WERI-Rb-1 (cell line): ENCODE measurements at places on chromosomes 7 and 10.
A peak's percentile ranks its signal among the peaks of the same experiment; 100 is the strongest.

DNA sequence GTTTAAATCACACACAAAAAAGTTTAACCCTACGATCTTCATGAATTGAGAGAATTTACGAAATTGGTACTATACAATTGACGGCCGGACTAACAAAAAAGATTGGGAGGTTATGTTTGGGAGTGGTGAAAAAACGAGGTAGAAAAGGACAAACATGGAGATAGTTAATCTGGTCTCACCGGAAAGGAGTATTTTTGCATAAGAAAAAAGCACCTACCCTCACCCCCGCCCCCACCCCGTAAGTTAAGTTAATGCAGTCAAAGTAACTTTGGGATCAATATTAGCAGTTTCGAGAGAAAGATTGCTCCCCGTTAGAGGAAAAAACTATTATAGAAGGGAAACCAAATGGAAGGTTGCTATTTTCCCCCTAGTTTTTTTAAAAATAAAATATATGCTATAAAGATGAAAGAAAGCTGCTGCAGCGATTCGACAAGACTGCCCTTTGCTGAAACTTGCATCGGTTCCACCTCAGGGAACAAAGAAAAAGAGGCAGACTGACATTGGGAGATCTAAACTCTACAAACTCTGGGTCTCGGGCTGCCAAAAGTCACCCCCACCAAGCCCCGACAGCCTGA, 3.5 kb downstream of the SP8 start:
- no peak for DNase-seq

DNA sequence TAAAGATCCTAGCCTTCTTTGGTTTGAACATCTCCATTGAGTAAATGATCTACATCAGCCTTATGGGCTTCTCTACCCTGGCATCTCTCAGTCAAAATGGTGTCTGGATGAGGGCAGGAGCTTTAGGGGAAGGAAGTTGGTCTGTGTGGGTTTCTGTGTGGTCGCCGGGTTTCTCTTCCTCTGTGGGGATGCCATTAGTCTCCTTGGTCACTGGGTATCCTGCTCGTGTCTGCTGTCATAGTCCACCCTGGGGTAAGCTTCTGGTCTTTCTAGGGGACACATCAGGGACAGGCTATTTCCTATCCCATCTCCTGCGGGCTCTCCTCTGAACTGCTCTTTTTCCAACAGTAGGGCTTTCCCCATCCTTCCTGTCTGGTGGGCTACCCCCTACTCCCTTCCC, 150.3 kb upstream of the NPY start:
- DNase-seq: no peak

- DNase-seq: peak; percentile 35
Observed at GRCh38 chr7:15685358-15686294, 857 bp downstream of the MEOX2 start.

DNA sequence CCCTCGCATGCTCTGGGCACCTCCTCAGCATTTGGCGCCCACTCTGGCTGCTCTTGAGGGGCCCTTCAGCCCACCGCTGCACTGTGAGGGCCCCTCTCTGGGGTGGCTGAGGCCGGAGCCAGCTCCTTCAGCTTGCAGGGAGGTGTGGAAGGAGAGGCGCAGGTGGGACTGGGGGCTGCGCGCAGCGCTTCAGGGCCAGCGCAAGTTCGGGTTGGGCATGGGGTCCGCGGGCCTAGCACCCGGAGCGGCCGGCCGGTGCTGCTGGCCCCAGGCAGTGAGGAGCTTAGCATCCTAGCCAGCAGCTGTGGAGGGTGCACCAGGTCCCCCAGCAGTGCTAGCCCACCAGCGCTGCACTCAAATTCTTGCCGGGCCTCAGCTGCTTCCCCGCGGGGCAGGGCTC, 305.6 kb upstream of the ANKRD30A start:
- no peak for DNase-seq

DNA sequence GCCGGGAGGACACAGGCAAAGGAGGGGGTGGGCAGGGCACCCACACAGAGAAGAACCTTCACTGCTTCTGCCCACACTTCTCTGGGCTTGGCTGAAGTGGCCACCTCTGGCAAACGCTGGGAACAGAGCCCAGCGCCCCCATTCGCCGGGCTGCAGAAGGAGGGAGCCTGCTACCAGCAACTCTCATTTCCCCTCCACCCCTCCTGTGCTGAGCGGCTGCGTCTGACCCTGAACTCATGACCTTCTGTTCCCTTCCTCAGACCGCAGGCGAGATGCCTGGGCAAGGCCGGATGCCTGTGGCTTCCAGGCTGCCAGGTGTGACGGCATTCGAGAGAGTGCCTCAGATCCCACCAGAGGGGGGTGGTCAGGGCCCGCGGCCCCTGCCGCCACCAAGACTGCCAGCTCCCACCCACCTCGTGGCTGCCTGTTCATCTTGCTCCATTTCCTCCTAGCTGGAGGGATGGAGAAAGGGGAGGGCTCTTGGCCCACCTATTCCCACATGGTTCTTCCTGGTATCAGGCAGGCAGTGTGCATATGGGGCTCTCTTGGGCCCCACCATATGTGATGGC, 19.8 kb downstream of the DNAJB12 start:
- DNase-seq: no peak

DNA sequence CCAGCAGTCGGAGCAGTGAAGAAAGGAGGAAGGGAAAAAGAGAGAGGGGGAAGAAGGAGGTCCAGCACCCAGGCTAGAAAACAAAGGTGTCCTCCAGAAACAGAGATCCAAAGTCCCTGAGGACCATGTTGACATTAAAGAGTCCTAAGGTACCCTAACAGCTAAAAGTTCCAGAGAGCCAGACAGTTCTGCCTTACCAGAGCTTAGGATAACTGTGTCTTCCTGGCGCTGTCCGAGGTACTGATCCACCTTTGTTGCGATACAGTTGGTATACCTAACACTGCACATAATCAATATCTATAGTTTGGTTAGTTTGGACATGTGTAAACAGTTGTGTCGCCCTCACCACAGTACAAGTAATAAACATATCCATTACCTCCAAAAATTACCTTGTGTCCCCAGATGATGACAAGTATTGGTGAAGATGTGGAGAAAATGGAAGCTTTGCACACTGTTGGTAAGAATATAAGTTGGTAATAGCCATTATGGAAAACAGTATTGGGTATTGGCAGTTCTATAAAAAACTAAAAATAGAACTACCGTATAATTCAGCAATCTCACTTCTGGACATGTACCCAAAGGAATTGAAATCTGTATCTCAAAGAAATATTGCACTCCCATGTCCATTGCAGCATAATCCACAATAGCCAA, 59.8 kb downstream of the GRID1 start:
- DNase-seq: no peak

- DNase-seq: no peak
Observed at GRCh38 chr10:18576586-18576985, 74.8 kb downstream of the NSUN6 start.

DNA sequence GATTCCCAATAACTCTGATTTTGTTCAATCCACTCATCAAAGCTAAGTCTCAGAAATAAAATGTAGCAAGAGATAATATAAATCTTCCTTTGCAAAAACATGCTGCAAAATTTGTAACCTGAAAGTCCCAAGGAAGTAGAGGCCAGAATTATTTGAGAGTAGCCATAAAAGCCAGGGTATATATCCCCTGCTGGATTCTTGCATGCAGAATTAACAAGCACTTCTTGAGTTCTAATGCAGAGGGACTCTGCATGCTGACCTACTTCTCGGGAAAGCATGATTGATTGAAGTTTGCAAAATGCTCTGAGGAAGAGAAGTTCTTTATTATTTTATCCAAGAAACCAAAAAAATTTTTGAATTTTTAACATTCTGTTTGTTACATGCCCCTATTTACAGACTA, 121.6 kb downstream of the THSD7A start:
- no peak for DNase-seq

DNA sequence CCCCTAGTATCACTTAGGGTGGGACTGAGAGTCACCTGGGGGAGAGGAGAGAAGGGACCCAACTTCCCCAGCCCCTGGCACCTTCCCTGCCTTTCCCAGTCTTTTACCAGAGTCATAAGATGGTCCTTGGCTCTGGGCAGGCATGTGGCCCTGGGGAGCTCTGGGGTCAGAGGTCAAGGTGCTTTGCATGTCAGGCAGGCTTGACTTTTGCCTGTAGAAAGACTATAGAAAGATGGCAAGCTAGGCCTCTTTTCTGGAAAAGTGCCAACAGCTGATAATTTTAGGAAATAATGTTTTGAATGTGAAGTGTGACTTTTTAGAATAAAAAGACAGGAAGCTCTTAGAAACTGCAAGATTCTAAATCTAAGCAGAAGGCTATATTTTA, 67.5 kb downstream of the MKI67 start:
- no peak for DNase-seq

GRCh38 chr10:74249865-74250264, 98.8 kb downstream of the ADK start:
- DNase-seq: no peak

GRCh38 chr7:133529861-133530260, 277.0 kb downstream of the EXOC4 start:
- no peak for DNase-seq

DNA sequence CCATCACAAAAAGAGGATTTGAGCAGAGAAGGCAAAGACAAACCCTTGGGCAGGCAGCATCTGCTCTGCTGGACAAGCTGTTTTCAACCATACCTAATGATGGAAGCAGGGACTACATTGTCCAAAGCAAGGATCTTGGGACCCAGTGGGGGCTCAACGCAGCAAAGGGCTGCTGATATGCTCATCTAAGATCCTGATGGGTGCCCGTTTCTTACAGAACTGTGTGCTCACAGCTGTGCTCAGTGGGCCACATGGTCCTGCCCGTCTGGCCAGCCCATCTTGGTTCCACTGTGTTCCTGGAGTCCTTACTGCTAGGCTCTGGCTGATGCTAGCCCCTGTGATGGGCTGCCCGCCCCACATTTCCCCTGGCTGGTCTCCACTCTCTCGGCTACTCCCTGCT, 36.1 kb downstream of the GPRIN2 start:
- DNase-seq: peak; percentile 6

GRCh38 chr10:62514079-62514693, 140.0 kb downstream of the ZNF365 start:
- no peak for DNase-seq

- DNase-seq: no peak
Observed at GRCh38 chr10:80585812-80586211, 48.1 kb downstream of the SH2D4B start.

GRCh38 chr7:143485094-143485493, 7.4 kb downstream of the TAS2R41 start:
- no peak for DNase-seq

DNA sequence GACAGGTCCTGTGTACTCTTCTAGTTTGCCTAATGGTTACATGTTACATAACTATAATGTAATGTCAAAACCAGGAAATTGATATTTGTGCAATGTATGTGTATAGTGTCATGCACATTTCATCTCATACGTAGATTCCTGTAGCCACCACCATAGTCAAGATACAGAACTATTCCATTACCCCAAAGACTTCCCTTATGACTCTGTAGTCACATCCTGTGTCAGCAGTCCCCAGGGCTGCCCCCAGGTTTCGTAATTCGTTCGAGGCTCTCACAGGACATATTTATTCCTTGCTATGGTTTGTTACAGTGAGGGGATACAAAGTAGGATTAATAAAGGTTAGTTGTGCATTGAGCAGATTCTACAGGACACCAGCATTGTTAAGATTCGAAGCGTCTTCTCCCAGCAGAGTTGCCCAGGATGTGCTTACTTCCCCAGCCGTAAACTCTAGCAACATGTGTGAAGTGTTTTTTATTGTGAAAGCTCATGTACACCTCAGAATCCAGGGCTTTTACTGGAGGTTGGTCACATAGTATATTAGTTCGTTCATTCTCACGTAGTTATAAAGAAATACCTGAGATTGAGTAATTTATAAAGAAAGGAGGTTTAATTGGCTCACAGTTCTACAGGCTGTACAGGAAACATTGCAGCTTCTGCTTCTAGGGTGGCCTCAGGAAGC, 18.6 kb downstream of the RABGEF1 start:
- DNase-seq: no peak

DNA sequence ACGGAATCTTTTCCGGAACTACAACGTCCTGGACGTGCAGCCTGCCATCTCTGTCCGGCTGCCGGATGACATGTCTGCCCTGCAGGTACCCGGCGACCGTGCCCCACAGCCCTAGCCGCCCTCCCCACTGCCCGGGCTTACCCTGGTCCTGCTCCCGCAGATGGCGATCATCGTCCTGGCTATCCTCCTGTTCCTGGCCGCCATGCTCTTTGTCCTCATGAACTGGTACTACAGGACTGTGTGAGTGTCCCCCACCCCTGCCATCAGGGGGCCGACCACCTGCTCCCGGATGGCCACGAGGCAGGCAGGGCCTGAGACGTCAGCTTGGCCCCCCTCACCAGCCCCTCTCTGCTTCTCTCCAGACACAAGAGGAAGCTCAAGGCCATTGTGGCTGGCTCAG, 38.0 kb upstream of the VSIR start:
- no peak for DNase-seq

GRCh38 chr10:29698773-29699490, 64.2 kb upstream of the SVIL start:
- DNase-seq: no peak

DNA sequence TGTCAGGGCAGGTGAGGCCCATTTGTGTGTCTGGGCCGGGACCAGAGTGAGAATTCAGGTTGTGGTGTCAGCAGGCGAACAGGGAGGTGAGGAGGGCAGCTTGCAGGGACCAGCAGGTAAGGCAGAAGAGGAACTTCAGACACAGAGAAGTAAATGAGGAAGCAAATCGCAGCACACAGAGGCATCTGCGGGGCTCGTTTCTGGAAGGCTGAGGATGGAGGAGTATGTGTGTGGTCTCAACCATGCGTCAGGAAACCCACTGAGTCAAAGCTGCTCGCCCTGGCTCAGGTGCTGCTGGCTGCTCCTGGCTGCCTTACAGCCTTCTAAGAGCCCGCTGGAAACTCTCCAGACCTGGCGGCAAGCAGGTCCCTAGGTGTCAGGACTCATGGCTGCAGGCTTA, 26.9 kb upstream of the PITRM1 start:
- DNase-seq: no peak

DNA sequence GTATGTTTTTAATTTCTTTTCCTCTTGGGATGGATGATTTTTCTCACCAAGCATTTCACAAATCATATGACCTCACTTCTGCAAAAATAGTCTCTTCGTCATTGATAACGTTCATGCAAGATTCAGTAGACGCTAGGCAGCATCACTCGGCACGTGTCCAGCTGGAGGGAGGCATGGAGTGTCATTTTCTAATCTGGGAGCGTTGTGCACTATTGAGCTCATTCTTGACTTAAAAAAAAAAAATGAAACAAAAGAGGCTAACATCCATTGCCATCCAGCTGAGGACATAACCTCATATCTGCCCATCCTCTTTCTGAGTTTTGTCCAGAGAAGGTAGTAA, 56.2 kb downstream of the COL17A1 start:
- DNase-seq: no peak

GRCh38 chr10:22544325-22545068, 169.9 kb downstream of the PIP4K2A start:
- no peak for DNase-seq

GRCh38 chr7:39950473-39951225, 593 bp downstream of the CDK13 start:
- peak; percentile 24 for DNase-seq

DNA sequence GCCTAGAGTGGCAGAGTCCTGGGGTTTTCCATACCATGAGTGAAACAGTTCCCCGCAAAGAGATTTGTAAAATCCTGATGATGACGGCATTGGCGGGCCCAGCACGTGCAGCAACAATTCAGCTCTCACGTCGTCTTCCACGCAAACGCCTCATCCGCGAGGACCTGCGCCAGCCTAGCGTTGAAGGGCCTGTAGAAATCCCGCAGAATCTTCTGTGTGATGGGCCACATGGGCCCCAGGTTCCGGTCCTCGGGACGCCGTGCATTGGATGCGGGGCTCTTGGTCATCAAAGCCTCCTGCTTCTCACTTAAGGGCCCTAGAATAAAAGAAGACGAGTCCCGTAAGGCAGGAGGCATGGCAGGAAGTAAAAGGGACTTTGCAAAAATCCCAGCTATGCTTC, 83.4 kb downstream of the CHST15 start:
- no peak for DNase-seq

- no peak for DNase-seq
Observed at GRCh38 chr10:102612964-102613275, 31.4 kb upstream of the TRIM8 start.
